Occipital lobe (tissue), 3 donors: ENCODE measurements at places on chromosomes 3 and 15. TPM values are rescaled to one million over a fixed set of nuclear protein-coding genes. Genes with fewer than 3 reads are reported as not detected.

DNA sequence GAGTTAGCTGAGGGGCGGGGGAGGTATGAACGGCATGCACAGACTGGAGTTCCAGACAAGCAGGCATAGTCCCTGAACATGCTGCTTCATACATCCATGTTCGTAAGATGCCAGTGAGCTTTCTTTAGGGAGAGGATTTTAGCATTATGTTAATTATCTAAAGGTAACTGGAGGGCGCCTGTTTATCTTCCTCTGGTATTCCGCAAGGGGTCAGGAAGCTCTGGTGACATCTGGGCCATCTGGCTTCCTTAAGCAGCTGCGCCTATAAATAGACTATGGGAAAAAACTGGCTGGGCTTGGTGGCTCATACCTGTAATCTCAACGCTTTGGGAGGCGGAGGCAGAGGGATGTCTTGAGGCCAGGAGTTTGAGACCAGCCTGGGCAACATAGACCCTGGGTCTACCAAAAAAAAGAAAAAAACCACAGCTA is 1.5 kb upstream of the FBXO22 start:
- DNase-seq = no peak

C3orf22 gene
- not detected for total RNA-seq

DNA sequence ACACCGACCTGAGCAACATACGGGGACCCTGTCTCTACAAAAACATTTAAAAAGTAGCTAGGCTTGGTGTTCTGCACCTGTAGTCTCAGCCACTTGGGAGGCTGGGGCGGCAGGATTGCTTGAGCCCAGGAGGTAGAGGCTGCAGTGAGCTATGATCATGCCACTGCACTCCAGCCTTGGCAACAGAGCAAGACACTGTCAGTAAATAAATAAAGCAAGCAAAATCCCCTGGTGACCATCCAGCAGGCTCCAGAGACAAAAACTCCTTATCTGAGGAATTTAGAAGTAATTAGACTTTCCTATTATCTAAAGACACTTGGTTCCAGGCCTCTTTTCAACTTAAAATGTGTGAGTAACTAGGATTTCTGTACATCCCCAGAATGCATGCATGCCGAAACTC is 29.5 kb upstream of the ZNF774 start:
- DNase-seq = no peak

CACNA1D gene
- total RNA-seq = 14.0 TPM

GRCh38 chr15:85988741-85989140 is 90.9 kb upstream of the AGBL1 start:
- DNase-seq = no peak

C3orf70 gene
- total RNA-seq = 26.8 TPM

CEP19 gene
- 8.0 TPM for total RNA-seq

UNC13C gene
- 47.6 TPM for total RNA-seq

- no peak for DNase-seq
These were observed 3.6 kb downstream of the HEMK1 start for GRCh38 chr3:50572801-50573371.
